Stimulated activated CD8-positive, alpha-beta memory T cell treated with anti-CD3 and anti-CD28 coated beads, Interleukin-4, amount 100 ng/mL, for 1 hour (primary cell): ENCODE measurements at places on chromosomes 5 and 9.
A peak's percentile ranks its signal among the peaks of the same experiment; 100 is the strongest.

DNA sequence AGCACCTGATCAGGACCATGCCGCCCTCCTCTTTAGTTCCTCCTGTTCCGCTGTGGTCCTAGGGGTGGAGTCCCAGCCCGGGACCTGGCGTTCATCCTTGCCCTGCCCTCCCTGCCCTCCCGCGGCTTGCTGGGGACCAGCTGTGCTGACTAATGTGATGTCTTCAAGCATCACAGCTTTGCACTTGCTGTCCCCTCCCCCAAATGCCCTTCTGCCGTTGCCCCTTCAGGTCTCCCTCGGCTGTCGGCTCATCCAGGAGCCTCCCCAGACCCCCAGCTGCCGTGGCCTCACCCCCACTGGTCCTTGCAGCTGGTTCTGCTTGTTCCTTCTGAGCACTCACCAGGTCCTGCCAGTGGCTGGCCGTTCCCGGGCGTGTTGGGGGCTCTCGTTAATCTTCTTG is 19.9 kb downstream of the RXRA start:
- DNase-seq: no peak

- DNase-seq: no peak
Observed at GRCh38 chr5:153629027-153629895, 138.8 kb downstream of the GRIA1 start.

- DNase-seq: no peak
Observed at GRCh38 chr9:137534256-137535119, 15.7 kb downstream of the PNPLA7 start.

DNA sequence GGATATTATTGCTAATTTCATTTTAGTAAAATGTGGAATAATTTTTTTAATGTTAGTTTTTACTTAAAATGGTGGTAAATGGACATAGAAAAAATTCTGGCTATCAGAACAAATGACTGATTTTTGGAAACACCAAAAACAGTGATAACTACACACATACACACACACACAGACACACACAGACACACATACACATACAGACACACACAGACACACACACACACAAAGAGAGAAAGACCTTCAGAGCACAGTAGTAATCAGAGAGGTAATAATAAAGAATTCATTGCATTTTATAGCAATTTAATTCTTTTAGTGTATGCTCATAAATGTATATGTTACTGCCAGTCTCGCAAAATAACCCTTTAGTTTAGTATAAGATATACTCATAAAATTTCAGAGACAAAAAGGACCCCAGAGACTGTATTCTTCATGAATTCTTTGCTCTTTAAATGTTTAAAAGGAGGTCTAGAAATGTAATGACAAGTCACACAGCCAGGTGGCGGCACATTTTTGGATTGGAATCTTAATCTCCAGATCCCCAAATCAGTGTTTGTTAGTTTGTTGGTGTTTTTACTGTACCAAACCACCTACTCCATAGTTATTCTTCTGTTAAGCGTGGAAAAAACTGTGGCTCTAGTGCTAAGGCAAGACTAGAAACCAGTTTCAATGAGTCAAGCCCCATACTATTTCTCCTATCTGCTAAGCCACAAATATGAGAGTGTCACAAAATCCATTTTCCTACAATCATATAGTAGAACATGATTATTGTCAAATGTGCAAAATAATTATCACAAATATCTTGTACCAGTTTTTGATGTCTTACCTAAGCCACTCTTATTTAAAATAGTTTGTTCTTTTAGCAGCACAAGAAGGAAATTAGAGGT is 109.9 kb downstream of the EDIL3 start:
- no peak for DNase-seq

GRCh38 chr9:84945878-84946538 is 276.5 kb downstream of the NTRK2 start:
- no peak for DNase-seq

DNA sequence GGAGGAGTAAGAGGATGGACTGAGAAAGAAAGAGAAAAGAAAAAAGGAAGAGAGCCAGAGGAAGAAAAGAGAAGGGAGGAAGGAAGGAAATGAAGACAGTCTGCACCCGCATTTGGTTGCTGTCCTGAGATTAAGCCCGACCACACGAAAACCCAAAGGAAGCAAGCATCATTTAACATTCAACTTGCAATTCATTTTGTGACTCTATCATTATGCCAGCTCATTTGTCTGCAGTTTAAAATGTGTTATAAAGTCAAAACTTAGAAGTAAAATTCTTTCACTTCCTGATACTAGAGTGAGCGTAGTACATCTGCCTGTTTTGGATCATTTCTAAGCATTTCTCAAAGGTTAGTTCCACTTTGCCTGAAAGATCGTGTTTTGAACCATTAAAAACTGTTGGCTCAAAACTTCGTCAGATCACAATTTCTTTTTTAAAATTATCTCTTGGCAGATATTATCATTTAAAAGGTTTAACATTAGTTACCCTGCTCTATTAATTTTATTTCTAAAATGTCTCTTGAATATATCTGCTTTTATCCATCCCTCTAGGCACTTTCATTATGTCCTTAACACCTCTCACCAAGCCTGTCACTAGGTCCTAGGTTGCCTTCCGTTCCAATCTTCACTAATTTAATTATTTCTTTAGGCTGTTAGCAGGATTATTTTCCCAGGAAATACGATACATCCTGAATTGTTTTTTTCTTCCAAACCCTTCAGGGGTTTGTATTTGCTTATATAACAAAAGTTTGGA is 240.9 kb downstream of the TLE4 start:
- no peak for DNase-seq

DNA sequence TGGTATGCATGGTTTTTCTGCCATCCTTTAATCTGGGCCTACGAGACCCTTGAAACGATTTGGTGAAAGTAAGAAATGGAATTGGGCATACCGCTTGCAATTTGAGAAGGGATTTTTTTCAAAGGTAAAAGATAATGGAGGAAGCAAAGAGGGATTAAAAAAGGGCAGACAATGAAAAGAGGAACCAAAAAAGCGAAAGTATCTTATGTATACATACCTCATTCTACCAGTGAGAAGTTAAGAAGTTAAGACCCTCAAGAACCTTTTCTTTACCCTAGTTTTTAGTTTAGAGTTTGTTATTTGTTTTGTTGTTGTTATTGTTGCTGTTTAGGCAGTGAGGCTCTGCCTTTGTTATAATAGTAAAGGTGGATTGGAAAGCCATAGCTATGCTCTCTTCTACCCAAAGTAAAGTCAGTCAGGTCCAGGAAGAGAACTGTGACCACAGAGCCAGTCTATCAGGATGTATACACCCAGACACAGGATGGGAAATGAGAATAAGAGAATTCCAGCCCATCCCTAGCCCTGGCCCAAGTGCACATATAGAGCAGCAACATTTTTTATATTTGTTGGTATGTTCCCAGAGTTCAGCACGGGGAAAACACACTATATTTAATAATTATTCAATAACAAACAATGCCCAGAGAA is 166.6 kb downstream of the RFX3 start:
- no peak for DNase-seq

- DNase-seq: no peak
Observed at GRCh38 chr9:3323714-3324113, 202.1 kb downstream of the RFX3 start.

DNA sequence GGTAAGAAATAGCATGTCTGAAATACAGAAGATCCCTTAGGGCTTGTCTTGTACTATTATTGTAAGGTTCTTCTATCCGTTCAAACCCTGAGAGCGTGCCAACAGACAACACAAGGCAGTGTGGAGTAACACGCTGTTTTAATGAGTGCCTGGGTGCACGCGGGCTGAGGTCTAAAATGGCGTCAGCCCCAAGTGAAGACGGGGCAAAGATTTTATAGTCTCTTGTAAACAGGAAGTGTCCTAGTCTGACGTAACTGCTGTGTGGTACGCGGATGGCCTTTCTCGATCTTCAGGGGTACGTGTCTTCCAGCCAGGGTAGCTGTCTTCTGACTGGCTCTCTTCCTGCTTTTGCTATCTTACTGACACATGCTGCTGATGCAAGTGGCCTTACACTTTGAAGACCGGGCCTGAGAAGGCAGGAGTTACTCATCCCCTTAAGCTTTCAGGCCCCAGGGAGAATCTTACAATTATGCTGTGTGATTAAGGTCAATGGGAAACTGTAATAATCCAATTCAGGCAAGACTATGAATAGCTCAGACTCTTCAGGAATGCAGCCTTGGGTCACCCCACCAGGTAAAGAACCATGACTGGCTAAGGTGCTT is 1812.0 kb upstream of the CDH9 start:
- DNase-seq: no peak

DNA sequence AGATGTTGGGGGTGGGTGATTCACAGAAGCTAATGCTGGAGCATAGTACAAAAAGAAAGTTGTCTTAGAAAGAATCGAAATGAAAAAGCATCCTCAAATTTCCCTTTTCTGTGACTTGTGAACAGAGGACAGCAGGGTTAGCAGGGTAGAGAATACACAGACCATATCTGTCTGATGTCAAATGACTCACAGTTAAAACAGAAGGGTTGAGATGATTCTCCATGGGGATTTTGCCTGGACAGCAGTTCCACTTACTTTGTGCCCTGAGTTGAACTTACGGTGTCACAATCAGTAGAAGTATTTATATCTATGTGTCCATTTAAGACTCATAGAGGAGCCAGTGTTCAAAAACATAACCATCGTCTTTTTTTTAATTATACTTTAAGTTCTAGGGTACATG is 801.6 kb downstream of the KCTD16 start:
- no peak for DNase-seq

- no peak for DNase-seq
Observed at GRCh38 chr5:96946381-96946780, 10.5 kb downstream of the LNPEP start.

- DNase-seq: no peak
Observed at GRCh38 chr5:7157083-7157482, 238.9 kb upstream of the ADCY2 start.

DNA sequence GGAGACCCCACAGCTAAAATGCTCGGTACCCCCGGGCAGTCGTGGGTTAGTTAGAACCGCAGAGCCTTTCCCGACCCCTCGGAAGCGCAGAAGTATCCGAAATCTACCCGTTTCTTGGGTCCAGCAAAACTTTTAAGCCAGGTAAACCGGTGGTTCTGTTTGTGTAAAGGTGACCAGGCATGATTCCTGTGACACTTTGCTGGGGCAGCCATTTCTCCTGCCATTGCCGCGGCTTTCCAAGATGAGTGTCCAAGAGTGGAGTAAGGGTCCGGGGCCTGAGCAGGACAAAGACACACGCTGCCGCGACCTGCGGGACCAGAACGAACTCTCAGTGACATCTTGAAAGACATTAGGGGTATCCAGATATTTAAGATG is 655 bp downstream of the MARVELD2 start:
- DNase-seq: no peak

DNA sequence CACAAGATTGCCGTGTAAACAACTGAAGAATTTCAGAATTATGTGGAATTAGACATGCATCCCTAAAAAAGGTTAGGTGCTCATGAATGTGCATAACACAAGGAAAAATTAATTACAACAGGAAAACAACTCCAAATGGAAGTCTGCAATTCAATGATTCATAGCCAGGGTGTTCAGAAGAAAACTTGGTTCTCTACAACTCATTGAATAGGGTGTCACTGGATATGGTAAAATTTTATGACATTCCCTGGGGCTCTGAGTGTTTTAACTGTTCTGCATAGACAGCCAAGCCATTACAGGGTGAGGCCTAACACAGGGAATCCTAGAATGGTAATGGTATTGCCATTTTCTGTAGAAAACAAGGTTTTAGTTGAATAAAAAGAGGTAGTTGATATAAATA is 24.4 kb upstream of the ZSWIM6 start:
- DNase-seq: no peak

DNA sequence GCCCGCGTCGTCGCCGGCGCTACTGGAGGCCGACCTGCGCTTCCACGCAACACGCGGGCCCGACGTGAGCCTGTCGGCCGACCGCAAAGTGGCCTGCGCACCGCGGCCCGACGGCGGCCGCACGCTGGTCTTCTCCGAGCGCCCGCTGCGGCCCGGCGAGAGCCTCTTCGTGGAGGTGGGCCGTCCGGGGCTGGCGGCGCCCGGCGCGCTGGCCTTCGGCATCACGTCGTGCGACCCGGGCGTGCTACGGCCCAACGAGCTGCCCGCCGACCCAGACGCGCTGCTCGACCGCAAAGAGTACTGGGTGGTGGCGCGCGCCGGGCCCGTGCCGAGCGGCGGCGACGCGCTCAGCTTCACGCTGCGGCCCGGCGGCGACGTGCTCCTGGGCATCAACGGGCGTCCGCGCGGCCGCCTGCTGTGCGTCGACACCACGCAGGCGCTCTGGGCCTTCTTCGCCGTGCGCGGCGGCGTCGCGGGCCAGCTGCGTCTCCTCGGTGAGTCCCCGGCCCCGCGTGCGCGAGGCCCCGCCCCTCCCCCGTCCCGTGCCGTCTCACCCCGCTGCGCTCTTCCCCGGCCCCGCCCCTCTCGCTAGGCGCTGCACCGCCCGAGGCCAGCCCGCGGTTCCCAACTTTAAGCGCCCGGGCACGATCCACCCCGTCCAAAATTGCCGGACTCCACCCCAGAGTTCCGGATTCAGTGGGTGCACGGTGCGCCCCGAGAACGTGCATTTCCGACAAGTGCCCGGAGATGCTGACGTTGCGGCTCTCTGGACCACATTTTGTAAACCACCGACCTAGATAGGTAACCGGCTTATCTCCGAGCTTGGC is 42.8 kb downstream of the NEURL1B start:
- peak; percentile 45 for DNase-seq

- DNase-seq: no peak
Observed at GRCh38 chr5:125484742-125485641, 738.6 kb upstream of the ZNF608 start.

GRCh38 chr9:109086221-109086620 is 33.5 kb downstream of the TMEM245 start:
- DNase-seq: no peak

GRCh38 chr5:148913985-148914431 is 87.6 kb downstream of the ADRB2 start:
- no peak for DNase-seq

DNA sequence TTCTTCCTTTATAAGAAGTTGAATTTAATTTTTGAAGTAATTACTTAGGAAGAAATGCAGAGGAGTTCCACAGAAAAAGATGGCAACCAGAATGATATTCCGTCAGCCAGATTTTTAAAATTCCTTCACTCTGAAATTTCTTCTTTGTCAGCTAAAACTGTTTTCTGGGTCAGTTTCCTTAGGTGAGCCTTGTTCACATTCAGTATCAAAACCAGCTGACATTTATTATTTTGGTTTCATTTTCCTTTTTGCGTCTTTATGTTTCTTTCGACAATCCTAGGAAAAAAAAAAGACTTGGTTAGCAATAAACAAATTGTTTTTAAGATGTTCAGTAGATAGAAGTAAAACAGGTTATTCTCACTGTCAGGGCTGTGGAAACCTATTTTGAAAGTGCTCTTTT is 4.1 kb upstream of the IARS1 start:
- DNase-seq: no peak

GRCh38 chr5:73122875-73123810 is 2.8 kb downstream of the TMEM171 start:
- DNase-seq: no peak

GRCh38 chr5:117131048-117131679 is 556.5 kb upstream of the SEMA6A start:
- DNase-seq: no peak

- DNase-seq: no peak
Observed at GRCh38 chr9:1743121-1743960, 271.8 kb upstream of the SMARCA2 start.

GRCh38 chr9:2691626-2692025 is 25.7 kb upstream of the KCNV2 start:
- no peak for DNase-seq
